ENCODE measurements at places on chromosomes 5 and 9.
A peak's percentile ranks its signal among the peaks of the same experiment; 100 is the strongest.

- DNase-seq: no peak
Observed at GRCh38 chr5:155562158-155562557, 548.6 kb downstream of the KIF4B start.

DNA sequence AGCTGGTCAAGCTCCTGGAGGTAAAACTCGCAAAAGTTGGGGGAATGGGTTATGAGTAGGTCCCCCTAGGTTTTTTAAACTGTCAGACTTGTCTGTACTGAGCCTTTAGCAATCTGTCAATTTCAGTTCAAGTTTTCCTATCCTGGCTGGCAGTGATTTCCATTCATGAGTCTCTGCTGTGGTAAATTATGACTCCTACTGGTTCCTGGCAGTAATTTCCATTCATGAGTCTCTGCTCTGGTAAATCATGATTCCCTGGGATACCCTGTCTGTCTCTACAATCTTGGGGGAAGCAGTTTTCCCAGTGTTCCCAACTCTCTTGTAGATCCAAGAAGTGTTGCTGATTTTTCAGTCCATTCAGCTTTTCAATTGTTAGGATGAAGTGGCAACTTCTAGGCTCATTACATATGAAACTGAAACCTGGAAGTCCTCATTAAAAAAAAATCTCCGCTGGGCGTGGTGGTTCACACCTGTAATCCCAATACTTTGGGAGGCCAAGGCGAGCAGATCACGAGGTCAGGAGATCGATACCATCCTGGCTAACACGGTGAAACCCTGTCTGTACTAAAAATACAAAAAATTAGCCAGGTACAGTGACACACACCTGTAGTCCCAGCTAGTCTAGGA, 91.3 kb upstream of the GPBP1 start:
- DNase-seq: peak; percentile 5

DNA sequence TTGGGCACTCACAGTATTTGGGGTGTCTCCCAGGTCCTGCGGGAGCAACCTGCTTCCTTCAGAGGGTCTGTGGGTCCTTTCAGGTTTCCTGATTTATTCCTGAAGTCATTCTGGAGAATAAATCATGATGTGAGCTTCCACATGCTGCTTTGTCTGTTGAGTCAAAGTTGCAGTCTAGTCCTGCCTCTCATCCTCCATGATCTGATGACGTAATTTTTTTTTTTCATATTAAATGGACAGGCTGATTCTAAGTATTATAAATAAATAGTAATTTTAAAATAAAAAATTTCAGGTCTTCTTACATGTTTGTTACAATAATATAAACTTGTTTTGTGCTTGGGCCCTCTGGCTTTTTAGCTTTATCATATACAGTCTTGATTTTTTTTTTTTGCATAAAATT, 26.3 kb upstream of the RIOK2 start:
- no peak for DNase-seq

GRCh38 chr5:107285772-107286171, 385.0 kb downstream of the EFNA5 start:
- DNase-seq: no peak

DNA sequence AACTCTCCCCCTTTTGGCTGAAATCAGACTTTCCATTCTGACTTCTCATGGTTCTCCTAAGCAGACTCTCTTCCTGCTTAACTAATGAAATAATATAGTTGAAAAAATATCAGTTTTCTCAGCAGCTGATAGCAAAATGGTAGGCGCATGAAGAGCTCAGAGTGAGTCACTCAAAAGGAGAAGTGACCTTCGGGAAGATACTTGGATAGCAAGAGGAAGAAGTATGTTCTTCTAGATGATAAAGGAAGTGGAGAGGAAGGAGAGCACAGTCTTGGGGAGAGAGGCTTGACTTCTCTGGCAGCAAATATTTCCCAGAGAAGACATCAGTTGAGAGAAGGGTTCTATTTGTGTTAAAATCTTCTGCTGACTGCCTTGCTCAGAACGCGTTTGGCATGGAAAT, 101.5 kb downstream of the TAF11L14 start:
- DNase-seq: no peak

DNA sequence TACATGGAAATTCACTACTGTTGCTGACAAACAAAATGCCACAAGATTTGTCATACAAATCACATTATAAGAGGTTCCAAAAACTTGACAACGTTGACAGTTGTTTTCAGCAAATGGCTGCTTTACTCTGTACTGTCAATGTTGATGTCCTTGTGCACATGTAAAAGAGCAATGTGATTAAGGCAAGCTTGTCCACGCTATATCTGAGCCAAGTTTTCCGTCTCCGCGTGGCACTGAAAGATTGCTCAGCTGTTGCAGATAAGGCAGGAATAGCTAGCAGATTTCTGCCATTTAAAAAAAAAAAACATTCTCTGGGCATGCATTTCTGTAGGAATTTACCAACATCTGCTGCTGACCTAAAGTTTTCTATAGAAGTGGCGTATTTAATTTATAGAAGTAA, 46.4 kb upstream of the MEF2C start:
- DNase-seq: no peak

GRCh38 chr9:27595733-27596132, 22.5 kb upstream of the C9orf72 start:
- DNase-seq: no peak

- DNase-seq: no peak
Observed at GRCh38 chr5:54707841-54708240, 190.3 kb downstream of the SNX18 start.

GRCh38 chr5:115857057-115857479, 15.3 kb downstream of the AP3S1 start:
- no peak for DNase-seq

DNA sequence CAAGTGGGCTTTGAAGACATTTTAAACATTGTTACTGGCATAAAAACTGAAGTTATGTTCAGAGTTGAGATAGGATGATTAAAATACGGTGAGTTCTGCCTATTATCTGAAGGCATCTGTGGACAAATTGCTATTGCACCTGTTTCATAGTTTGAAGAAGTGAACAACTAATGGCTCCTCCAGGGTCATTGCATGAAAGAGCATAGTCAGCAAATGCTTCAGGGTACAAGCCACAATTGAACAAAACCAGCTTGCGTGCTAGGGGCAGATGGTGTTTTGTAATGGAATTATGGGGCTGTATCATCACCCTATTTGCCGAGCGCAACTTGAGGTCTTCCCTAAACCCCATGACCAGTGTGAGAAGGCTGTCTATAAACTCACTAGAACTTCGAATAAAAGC, 369.1 kb downstream of the MTRR start:
- no peak for DNase-seq

DNA sequence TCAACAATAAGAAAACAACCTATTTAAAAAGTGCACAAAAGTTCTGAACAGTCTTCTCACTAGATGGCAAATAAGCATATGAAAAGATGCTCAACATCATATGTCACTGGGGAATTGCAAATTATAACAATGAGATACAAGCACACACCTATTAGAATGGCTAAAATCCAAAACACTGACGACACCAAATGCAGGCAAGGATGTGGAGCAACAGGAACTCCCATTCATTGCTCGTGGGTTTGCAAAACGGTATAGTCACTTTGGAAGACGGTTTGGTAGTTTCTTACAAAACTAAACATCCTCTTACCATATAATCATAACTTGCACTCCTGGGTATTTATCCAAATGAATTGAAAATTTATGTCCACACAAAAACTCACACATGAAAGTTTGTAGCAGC, 100.9 kb upstream of the TBC1D2 start:
- no peak for DNase-seq

GRCh38 chr5:158974775-158975174, 124.9 kb downstream of the EBF1 start:
- DNase-seq: no peak

GRCh38 chr5:134741052-134741451, 2.7 kb downstream of the CAMLG start:
- DNase-seq: no peak

DNA sequence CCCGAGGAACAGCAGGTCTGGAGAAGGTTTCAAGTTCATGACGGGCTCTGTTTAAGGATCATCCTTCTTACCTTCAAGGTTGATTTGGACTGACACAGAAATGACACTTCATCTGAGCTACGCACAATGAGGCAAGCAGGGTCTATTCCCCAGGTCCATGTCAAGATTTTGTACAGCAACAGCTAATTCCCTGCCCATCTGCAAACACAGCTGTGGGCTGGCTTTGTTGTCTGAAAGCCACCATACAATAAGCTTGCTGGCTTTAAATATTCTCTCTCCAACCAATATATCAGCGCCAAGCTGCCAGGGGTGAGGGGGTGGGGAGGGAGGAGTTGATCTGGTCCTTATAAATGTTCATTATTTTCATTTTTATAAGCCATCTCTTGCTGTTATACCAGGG, 92.0 kb downstream of the OTULIN start:
- DNase-seq: no peak

DNA sequence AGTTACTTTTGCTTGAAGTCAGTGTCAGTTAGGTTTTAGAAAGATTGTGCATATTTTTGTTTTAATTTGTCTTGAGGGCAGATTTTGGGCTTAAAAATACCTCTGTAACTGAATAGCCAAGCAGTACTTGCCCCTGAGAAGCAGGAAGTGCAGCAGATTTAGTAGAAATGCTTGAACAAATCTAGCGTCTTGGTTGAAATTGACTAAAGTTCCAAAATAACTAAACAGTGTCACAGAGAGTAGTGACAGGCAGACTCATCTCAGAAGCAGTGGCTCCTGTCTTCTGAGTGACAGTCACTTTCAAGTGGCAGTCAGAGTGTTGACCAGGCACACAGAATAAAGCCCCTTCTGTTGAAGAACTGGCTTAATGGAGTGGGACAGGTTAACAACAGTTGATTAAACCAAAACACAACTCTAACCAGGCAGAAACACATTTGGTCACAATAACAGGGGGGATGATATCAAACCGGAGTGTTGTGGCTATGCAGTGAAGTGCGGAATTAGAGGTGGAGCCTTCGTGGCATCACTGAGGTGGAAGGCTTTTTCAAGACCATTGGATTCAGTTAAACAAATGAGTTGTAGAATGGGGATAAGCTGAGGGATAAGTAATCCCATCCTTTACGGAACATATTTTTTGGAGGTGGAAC, 29.1 kb downstream of the TRIO start:
- DNase-seq: no peak

DNA sequence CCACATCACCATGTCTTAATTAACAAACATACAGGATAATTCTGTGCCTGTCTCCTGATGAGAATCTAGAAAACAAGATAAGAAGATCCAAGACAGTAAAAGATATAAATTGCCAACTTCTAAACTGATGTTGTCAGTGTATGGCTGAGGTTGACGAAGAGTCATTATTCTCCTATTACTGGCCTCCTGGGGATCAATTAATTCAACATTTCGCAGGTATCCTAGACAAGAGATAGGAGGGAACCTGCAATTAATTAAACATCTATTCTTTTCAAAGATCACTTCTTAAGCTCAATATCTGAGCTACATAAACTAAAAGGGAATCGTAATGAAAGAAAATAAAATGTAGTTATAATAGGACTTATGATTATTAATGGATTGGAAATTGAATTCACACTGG, 232.0 kb upstream of the GRIA1 start:
- no peak for DNase-seq

DNA sequence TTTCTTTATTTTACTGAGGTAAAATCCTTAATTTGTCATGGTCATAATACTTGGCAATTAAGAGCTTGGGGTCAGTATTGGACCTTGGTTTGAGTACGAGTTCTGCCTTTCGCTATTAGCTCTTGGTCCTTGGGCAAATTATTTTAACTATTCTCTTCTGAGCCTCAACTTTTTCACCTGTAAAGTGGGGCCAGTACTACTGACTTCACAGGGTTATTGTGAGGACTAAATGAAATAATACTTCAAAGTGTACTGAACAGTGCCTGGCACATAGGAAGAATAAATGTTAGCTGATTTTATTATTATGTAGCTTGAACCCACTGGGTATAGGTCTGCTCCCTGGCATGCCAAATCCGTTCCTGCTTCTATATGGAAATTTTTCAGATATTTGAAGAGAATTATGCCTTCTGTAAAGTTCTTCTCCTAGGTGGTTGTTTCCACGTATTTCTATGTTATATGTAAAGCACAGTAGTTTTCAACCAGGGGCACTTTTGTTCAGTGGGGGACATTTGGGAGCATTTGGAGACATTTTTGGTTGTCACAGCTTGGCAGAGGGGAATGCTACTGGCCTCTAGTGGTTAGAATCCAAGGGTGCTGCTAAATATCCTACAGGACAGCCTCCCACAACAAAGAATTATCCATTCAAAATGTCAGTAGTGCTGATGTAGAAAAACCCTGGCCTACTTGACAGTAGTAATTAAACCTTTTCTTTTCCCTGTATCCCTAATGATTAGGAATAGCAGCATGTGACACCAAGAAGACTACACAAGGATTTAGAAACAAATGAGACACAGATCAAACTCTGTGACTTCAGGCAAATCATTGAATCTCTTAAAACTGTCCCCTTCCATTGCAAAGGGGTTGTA, 4.5 kb downstream of the RCL1 start:
- DNase-seq: peak; percentile 47

DNA sequence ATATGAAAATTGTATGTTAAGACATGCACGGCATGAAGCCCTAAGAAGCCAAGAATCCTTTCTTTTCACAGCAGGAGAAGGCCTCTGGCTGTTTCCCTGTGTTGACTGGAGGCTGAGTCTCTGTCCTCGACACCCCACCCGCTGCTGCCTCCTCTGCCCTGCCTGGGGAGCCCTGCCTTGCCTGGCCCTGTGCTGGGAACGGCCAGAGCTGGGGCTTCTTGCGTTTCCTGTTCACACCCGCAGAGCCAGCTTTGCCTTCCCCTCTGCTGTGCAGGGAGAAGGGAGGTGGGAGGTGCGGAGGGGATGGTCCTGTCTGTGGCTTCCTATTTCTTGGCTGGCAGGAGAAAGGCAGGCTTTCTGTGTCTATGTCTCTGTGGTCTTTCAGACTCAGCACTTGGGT, 6.9 kb upstream of the GMCL2 start:
- DNase-seq: no peak

DNA sequence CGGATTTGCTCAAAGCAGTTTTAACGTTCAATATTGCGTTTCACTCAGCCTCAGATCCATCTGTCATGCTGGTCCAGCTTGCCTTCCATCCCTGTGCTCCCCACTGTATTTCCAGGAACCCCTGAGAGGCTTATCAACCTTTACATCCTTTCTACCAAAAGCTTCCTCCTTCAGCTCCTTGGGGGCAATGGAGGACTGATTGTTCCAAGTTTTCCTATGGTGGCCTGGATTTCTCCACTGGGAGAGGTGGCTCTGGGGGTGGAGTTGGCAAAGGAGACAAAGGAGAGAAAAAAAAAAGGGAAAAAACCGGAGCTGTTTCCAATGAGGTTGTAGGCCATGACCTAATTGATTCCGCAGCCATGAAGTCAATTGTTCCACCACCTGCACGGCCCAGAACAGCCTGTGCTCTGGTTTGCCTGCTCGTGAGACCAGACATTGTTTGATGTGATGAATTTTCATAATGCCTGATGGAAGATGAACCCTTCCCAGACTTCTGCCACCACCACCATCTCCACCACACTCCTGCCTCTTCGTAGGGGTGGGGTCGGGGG, 54.1 kb downstream of the ABLIM3 start:
- no peak for DNase-seq
